ENCODE measurements at places on chromosomes 13 and 19.

DNA sequence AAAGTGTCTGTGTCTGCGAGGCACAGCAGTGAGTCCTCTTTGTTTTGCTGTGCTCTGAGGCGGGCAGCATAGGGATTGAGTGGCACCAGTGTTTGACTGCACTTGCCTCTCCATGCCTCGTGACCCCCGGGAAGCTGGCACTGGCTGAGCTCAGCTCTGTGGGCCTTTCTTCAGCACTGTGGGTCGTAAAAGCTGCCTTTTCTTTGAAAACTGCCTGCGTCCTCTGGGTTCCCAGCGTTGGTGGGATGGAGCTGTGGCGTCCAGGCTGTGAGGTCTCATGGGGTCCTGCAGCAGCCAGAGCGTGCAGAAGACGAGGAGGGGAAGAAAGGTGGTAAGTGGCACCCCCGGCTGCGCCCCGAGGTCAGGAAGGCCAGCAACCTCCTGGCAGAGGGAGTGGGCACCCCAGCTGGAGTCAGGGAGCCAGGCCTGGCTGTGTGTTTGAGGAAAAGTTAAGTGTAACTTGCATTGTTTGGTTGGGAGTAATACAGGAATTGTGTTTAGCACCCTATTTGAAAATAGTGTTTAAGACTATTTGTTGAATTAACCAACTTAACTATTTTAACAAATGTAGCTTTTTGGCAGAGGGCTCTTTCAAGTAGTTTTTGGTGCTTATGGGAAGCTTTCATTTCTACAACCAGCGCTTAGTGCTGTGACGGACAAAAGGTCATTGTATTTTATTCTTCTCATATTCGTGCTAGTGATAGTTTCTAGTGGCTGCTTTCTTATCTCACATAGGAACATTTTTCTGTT lies 79.3 kb upstream of the TEX29 start:
- no peak for DNase-seq

DNA sequence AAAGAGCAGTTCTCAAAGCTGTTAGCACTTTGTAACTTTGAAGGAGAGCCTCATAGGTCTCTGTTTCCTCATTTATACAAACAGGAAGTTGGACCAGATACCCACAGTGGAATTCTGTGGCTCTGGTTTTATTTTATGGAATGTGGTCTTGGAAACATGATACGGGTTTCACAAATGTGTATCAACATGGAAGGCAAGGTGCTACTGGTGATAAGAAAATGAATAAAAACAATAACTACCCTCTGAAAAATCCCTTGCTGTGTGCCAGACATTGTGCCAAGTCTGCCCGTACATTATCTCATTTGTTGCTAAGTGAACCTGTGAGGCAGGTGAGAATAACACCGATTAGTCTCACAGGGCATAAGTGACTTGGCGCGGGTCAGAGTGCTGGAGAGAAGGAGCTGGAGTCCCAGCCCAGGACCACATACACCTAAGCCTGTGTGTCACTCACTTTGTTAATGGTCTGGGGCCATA lies 45.0 kb upstream of the RNF113B start:
- DNase-seq: no peak

DNA sequence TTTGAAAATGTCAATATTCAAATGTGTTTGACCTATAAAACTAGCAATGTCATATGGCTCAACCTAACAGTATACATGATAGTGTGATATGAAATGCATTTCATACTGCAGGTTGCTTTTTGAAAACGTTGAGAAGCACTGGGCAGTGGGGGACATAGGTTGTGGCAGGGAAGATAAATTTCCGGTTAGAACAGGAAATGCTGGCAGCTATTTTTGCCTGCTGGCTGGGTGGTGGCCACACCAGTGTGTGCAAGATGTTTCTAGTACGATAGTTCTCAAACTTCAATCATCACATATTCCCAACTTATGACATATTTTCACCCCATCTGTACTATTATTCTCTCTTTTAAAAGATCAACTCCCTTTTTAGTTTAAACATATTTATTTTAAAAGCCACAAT lies 17.2 kb downstream of the FXYD5 start:
- no peak for DNase-seq

GRCh38 chr19:57773488-57773887 lies 4.0 kb downstream of the ZNF586 start:
- no peak for DNase-seq

DNA sequence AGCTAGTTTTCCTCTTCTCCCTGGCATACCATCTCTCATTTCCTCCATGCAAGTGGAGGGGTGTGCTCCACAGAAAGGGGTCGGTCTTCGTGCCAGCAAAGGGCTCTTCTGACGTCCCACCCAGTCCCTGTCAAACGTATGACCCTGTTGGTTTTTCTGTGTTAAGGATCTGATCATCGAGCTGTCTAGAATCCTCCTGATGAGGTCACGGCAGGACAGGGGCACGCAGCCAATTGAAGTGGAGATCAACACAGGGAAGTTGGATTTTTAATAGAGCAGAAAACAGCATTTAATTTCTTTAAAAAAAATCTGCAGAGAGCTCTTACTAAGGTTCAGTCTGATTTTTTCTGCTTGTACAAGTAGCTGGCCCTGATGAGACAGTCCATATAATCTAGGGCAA lies 339.4 kb downstream of the TEX29 start:
- no peak for DNase-seq

- peak; percentile 60 for DNase-seq
Observed at GRCh38 chr13:30607908-30608307, 9.8 kb upstream of the USPL1 start.

DNA sequence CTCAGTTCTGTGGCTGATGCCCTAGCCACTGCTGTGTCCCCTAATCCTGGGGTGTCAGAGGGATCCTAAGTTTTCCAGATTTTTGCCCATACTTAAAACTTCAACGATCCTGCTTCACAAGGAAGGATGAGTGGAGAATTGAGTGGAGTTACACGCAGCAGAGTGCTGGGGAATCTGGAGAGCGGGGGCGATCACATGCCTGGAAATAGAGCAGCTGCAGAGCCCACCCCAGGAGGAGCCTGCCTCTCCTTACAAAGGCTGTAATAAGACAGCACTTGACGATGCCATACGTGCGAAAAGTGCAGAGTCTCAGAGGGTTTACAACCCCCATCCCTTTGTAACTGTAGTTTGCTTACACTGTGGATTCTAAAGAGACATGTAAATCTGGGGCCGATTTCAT lies 40.6 kb downstream of the SUGP2 start:
- DNase-seq: no peak

- DNase-seq: no peak
Observed at GRCh38 chr19:17294051-17294891, 9.0 kb downstream of the ABHD8 start.

DNA sequence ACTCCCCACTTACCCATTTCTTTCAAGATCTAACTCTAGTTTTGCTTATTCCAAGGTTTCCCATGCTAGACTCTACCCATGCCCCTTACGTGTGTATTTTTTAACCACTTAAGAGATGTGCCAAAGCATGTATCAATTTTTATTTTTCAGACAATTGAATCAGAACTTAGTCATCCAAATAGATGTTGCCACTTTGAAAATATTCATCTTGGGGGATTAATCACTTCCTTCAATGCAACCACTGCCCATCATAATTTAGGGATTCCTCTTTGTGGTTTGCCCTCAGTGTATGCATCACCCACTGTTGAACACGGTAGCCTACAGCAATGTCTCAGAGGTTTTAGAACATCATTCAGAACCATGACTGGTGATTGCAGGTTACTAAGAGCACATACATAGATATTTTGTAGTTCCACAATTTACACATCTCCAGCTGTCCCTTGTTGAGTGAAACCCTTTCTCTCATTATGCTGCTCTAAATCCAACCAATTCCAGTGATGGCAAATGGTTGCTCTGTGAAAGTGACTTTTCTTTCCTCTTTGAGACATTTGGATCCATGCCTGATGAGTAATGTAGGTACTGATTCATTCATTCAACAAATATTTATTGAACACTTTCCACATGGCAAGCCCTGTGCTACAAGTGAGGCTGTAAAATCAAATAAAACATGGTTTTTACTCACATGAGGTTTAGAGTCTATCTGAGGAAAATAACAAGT lies 60.6 kb upstream of the SERP2 start:
- DNase-seq: peak; percentile 94

GRCh38 chr13:44484562-44485138 lies 91.5 kb downstream of the TSC22D1 start:
- DNase-seq: no peak

DNA sequence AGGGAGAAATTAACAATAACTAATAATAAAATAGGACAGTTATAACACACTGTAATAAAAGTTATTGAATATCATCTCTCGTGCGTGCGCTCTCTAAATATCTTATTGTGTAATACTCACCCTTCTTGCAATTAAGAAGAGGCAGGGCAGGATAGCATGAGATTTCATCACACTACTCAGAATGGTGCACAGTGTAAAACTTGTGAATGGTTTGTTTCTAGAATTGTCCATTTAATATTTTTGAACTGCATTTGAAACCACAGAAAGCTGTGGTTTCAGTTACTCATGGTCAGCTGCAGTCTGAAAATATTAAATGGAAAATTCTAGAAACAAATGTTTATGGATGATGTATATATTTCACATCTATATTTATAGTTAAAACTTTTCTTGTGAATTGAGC lies 161.1 kb downstream of the DCT start:
- DNase-seq: peak; percentile 38

DNA sequence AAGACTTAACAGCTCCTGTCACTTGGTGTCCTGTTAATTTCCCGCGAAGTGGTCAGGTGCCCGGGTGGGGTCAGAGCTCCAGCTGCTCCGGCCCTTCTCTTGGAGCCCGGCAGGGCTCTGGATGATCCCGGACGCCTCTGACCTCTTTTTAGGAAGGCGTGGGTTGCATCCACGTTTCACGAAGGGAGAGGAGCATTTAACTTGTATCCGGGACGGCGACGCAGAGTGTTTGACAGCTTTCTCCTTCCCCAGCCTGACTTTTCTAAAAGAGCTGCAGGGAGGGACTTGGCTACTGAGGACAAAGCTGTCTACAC lies 656 bp downstream of the ZNF155 start:
- DNase-seq: no peak

- peak; percentile 83 for DNase-seq
Observed at GRCh38 chr13:31742097-31742734, 2.9 kb downstream of the RXFP2 start.
